ENCODE measurements at places on chromosomes 12 and 14.

- no peak for DNase-seq
These were observed 89.2 kb upstream of the RESF1 start for GRCh38 chr12:31869972-31870371.

DNA sequence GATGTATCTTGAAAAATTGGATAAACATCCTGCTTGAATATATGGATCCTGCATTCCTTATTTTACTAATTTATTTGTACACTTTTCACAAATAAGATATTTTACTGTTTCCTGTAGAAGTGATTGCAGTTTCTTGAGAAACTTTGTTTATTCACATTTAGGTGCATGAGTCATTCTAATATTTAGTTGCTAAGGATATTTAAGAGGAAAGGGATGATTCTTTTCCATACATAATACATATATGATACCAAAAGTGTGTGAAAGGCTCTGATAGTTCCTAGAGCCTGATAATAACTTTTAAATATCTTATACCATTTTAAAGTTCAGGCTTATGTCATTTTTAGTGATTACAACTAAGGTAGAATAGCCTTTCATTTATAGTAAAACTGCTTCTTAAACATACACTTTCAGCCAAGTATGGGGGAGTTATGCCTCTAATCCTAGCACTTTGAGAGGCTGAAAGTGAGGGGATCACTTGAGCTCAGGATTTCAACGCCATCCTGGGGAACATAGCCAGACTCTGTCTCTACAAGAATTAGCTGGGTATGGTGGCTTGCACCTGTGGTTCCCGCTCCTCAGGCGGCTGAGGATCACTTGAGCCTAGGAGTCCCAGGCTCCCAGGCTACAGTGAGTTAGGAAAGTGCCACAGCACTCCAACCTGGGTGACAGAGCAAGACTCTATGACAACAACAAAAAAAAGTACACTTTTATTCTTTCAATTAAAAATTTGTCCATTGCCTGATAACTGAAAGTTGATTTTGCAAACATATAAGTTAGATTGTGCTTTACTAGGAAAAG lies 262.6 kb upstream of the LRIG3 start:
- DNase-seq: no peak

DNA sequence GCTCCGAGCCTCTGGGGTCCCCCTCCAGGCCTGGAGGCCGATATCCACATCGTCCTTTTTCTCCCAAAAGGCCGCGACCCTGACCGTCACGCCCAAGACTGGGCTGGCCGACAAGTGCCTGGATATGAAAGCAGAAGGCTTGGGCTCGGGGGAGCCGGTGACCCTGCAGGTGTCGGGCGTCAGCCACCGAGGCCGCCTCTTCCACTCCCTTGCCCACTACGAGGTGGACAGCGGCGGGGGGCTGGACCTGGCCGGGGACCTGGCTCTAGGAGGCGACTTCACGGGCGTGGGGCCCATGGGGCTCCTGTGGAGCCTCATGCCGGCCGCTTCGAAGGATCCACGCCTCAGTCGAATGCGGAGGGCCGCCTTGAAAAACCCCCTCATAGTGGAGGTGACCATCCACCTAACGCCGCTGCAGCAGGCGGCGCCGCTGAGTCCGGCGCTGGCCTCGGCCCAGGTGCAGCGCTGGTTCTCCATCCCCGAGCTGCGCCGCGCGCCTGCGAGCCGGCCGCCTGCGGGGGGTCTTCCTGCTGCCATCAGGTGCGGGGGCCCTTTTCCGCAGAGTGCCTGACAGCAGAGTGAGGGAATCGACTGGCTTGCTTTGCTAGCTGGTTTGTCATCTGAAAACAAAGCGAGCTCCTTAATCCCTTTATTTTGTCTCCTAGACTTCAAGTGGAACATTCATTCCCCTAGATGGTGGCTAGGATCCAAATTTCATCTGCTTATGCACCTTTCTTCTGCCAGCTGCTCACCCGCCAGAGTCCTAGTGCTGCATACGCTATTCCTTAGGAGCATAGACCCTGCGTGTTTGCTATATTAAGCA lies 10.6 kb upstream of the DNAL1 start:
- DNase-seq: no peak

DNA sequence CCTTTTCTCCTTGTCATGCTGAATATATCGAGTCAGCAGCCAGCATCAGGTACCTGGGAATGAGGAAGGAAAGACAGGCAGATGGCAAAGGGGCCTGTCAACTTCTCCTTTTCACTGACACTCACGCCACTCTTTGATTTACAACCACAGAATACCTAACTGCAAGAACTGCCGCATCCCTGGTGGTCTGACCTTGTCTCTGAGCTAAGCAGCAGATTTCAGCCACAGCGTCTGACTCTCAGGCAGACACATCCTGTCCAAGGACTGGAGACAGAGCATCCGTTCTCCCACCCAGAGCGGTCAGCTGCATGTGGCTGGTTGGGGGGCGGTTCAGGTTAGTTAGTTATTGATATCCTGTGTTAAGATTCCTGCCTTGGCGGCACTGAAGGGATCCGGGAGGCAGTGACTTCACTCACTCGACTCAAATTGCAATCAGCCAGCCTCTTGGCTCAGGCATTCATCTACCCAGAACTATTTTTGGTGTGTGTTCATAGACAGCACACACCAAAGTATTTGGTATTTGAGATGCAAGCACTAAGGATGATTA lies 11.2 kb upstream of the MAP1LC3B2 start:
- no peak for DNase-seq

- DNase-seq: no peak
These were observed 129.9 kb upstream of the TMEM260 start for GRCh38 chr14:56449670-56450213.

GRCh38 chr12:63787306-63787705 lies 7.6 kb downstream of the RXYLT1 start:
- no peak for DNase-seq
